ENCODE measurements at places on chromosomes 4 and X.

- DNase-seq = no peak
Measured at GRCh38 chrX:12065251-12065650, 73.0 kb upstream of the FRMPD4 start.

- DNase-seq = no peak
Measured at GRCh38 chr4:165355900-165356300, 22.9 kb upstream of the CPE start.

GRCh38 chr4:73885574-73886267, 16.5 kb downstream of the CXCL1 start:
- no peak for DNase-seq

- no peak for DNase-seq
Measured at GRCh38 chr4:90458576-90458975, 331.4 kb downstream of the CCSER1 start.

DNA sequence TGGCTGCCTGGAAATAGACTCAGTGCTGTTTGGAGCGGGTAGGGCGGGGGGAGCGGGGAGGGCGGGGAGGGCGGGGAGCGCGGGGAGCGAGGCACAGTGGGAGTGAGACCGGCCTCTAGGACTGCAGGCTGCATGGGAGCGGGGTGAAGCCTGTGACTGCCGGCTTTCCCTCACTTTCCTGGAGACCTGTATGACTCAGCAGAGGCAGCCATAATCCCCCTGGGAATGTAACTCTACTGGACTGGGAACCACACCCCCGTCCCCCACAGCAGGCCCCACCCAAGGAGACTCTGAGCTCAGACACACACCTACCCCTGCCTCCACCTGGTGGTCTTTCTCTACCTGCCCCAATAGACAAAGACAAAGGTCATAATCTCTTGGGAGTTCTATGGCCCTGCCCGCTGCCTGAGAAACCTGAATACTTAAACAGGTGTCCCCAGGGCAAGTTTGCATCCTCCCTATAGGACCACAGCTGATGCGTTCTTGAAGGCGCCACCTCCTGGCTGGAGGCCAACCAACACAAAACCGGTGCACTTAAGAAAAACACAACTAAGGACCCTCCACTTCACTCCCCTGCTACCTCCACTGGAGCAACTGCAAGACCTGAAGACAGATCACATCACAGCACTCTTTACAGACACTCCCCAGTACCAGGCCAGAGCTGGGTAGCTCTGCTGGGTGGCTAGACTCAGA, 18.0 kb downstream of the HDAC8 start:
- DNase-seq = no peak

DNA sequence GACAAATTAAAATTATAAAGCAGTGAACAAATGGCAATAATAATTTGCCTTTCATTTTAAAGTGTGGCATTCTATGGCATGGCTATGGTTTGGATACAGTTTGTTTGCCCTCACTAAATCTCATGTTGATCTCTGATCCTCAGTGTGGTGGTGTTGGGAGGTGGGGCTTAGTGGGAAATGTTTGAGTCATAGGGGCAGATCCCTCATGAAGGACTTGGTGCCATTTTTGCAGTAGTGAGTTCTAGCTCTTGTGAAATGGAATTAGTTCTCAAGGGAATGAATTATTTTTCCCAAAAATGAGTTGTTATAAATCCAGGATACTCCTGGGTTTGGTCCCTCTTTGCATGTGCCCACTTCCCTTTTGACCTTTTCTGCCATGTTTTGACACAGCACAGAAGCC, 181.4 kb downstream of the AMELX start:
- no peak for DNase-seq

DNA sequence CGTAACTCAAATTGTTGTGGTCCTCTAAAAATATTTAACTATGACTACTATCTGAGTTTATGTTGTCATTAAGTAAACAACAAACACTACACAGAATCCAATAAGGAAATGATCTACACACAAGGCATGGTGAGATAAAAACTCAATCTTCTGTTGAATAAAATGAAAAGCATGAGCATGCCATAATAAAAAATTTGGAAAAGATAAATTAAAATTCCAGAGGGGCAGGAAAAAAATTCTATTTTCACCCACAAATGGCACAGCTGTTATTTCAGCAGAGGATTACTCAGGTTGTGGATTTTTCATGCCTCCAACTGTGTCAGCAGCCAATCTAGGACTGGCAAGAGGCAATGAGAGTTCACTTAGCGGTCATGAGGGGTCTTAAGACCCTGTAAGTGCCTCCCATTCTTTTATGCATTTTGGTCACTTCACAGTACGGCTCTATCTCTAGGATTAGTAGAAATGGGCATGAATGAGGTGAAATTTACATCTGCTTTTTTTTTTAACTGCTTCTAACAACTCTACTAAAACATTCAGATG, 639.8 kb upstream of the DIPK2B start:
- DNase-seq = no peak

GRCh38 chr4:7821245-7822136, 118.2 kb downstream of the AFAP1 start:
- no peak for DNase-seq

DNA sequence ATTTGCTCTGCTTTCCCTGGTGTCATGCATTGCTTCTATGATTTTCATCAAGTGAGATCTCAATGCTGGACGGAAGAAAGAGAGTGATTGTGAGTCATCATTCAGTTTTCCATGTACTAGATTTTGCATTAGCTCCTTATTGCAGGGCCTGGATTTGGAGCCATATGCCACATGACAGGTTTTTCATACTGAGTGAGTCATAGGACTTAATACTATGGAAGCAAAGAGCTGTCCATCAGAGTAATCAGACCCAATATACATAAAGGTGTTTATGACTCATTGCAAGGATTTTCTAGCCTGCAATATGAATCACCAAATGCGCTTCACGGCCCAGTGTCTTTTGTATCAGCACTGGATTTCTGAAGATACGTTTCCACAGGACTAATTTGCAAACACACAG, 11.2 kb upstream of the TFDP3 start:
- no peak for DNase-seq

DNA sequence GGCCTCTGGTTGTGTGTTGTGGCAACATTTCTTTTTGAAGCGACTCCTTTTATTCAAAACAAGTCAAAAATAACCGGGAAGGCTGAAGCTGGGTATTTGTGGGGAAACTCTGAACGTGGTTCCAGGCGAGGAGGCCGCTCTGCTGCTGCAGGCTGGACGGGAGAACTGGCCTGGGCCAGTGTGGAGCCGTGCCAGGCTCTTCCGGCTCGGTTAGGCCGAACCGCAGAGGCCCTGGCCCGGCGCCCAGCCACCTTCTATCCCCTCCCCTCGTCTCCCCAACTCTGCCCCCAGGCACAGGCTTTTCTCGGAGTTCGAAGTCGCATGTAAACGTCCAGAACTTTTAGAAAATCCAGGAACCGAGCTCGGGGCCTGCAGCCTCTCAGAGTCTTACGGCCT, 2.4 kb upstream of the BCOR start:
- DNase-seq = no peak

- no peak for DNase-seq
Measured at GRCh38 chrX:76657499-76657898, 230.0 kb downstream of the MAGEE1 start.

GRCh38 chr4:141802333-141802732, 165.9 kb downstream of the IL15 start:
- DNase-seq = no peak

- DNase-seq = no peak
Measured at GRCh38 chr4:108854786-108855185, 91.9 kb upstream of the ETNPPL start.

DNA sequence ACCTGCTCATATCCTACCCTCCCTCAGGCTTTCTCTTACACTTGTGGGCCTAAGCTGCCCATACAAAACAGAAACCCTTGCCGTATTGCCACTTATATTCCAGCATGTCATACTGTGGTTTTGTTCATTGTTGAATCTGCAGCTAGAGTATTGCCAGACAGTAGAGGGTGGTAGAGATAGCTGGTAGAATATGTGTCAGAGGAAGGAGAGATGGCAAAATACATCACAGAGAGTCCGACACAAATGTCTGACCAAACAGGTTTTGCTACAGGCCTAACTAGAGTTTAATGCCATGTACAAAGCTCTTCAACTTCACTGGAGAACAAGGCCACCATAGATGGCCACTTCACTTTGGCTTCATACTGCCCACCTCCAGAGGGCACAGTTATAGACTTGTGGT, 160.1 kb downstream of the EFHC2 start:
- DNase-seq = no peak

DNA sequence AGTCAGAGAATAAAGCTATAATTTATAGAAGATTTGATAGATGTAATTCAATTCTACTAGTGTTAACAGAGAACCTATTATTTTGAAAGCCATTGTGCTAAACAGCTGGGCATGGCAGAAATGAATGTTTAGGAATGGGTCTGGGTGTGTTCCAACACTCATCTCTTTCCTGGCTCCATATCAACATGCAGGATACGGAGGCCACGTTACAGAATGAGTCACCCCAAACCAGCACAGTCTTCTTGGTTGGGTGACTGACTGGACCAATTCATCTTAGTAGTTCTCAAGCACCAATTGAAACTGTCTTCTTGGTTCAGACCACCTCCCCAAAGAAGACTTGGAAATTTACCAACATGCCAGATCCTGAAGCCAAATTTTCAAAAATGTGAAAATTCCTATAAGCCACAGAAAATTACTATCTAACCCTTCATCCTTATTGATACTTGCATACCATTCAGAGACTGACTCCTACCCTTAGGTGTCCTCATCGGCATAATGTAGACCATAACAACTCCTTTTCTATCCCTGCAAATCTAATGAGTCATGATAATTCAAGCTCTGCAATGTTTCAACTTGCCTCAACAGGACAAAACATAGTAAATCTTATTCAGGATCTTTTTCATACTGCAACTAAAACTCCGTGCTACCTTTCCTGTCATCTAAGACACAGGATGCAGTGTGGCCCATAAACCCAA, 52.0 kb upstream of the ATOH1 start:
- DNase-seq = no peak

- no peak for DNase-seq
Measured at GRCh38 chrX:45240301-45240700, 39.6 kb upstream of the DIPK2B start.
